ENCODE measurements at places on chromosomes 6 and 20. TPM values are rescaled to one million over a fixed set of nuclear protein-coding genes. Genes with fewer than 3 reads are reported as not detected.

ADGRG6 gene
- total RNA-seq: 1.6 TPM

HEY2 gene
- not detected for total RNA-seq

NHSL1 gene
- 0.13 TPM for total RNA-seq

PDYN gene
- total RNA-seq: not detected

OSER1 gene
- total RNA-seq: 19.9 TPM

CFB gene
- total RNA-seq: 0.58 TPM

MEP1A gene
- total RNA-seq: not detected

- DNase-seq: no peak
Measured at GRCh38 chr20:11166712-11167111, 492.9 kb upstream of the JAG1 start.

GRCh38 chr6:11062083-11062482 is 18.0 kb upstream of the ELOVL2 start:
- DNase-seq: no peak

- no peak for DNase-seq
Measured at GRCh38 chr6:168022488-168023321, 25.2 kb downstream of the KIF25 start.

- DNase-seq: no peak
Measured at GRCh38 chr20:48463916-48464315, 363.9 kb downstream of the PREX1 start.

- DNase-seq: no peak
Measured at GRCh38 chr20:22412977-22413868, 171.1 kb downstream of the FOXA2 start.

DNA sequence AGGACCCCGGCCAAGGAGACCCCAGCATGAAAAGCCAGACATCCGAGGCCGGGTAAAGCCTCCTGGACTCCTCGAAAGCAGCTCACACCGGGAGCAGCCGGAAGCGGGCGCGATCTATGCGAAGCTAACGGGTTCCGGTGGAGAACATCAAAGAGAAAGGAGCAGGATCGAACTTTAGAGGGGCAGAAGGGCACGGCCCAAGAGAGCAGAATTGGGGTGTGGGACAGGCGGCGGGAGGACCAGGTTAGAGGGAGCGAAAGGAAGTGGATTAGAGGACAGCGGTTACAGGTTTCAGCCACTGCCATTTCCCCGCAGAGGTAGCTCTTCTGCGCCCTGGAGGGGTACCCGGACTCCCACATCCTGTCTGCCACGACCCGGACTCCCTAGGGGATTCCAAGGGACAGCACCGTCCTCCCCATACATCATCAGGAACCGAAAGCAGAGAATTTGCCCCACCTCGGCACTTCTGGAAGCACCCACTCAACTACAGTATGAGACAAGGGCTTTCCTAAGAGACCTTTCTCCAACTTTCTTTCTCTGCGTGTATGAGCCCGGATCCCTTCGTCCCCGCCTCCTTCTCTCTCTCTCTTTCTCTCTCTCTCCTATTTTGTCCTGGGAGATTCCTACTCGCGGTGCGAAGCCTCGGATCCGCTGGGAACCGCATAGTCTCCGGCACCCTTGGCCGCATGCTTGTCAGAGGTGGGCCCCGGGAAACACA is 507 bp upstream of the VGLL2 start:
- DNase-seq: no peak

DNA sequence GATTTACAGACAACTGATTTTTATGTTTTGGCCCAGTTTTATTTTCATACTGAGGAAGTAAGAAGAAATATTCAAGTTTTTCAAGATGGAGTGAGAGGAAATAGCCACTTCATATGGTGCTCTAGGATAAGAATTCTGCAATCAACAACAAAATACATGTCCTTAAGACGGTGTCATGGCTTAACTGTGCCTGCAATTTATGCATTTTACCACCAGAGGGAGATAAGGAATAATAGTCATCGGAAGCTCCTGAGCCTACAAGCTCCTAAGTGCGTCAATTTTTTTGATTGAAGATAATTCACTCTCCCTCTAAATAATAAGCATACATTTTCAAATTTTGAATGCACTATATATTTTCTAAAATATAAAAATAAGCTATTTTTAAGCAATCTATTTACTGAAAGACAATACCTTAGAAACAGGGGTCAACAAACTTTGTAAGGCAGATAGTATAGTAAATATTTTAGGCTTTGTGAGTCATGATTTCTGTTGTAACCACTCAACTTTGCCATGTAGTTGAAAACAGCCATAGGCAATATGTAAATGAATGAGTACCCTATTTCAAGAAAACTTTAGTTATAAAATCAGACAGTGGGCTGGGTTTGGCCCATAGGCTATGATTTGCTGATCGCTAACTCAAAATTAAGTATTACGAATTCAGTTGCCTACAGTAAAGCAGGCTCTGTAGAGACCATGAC is 230.9 kb upstream of the DTNBP1 start:
- no peak for DNase-seq

- no peak for DNase-seq
Measured at GRCh38 chr6:95518630-95519227, 58.6 kb upstream of the MANEA start.

DNA sequence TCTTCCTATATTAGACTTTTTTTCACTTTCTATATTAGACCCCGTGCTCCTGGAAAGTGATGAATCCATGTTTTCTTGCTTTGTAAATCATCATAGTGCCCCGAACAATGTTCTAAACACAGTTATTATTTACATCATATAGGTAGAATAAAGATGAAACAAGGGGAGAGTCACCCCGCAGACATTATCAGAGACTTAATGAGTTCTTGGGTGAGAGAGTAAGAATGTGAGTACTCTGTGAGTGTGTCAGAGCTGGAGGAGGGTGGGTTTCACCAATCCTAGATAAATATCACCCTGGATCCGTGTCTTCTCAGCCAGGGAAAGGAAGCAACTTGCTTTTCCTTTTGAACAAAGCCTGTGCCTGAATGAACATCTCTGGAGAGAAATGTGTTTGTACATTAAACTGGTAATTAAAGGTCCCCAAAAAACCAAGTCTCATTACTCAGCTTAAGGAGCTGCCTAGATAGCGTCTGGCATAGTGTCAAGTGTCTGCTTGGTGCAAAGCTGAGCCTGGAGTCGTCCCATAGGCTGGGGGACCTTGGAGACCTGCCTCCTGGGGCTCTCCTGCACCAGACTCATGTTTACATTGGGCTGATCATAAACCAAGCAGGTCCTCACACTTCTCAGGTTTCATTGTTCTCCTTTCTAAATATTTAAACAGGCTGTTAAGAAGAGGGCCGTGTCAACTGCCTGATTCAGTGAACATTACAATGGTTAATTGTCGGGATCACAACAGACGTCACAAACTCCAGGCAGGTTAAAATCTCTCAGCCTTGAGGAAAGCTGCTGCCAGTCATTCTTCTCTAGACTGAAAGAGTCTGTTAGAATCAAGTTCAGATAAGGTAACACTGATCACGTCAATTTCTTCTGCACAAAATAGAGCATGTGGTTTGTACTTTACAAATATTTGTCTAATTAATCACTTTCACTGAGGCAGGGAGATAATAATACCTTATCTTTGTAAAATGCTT is 179.7 kb upstream of the MYLIP start:
- DNase-seq: no peak

GRCh38 chr20:35297155-35297554 is 4.9 kb upstream of the FAM83C start:
- DNase-seq: no peak

DNA sequence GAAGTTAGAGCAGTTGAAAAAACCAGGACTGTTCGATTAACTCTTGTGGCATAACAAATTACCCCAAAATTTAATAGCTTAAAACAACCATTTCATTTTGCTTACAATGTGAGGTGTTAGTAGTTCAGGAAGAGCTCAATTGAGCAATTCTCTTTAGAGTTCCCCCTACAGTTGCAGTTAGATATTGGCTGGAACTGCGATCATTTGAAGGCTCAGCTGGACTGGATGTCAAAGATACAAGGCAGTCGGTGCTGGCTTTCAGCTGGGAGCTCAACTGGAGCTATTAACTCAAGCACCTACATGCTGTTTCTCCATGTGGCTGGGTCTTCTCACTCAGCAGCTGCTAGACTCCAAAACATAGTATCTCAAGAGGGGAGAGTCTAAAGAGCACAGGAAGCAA is 96.0 kb upstream of the LOC128125822 start:
- no peak for DNase-seq

GRCh38 chr6:14453712-14454472 is 336.3 kb downstream of the CD83 start:
- DNase-seq: no peak

DNA sequence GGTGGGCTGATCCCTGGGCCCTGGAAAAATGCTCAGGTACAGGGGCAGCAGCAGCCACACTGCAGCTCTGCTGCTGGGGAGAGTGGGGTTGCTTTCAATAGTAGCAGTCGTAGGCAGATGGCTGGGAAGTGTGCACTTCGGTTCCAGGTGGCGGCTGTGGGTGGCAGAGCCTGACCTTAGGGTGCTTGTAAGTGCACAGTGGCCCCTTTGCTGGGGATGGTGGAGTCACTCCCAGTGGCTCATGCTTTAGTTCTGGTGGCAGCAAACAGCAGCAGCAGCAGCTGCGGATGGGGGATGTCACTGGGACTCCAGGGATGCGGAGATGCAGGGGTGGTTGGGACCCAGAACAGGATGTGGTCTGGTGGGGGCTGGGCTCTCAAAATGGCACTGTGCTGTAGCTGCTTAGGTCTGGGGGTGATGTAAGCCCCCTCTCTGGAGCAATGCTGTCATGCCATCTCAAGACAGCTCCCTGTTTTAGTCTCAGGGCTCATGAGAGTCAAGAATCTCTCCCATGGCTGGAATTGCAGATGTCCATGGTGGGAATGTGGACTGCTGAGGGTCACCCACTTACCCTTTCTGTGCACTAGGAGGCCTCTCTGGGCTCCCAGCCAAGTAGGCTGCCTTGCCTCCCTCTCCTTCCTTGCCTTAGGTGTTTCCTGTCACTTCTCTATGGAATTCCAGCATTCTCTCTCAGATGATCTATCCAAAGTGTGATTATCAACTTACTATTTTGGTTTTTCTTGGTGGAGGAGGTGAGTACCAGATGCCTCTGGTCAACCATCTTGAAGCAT is 146.7 kb upstream of the SLC22A23 start:
- peak; percentile 18 for DNase-seq

DNA sequence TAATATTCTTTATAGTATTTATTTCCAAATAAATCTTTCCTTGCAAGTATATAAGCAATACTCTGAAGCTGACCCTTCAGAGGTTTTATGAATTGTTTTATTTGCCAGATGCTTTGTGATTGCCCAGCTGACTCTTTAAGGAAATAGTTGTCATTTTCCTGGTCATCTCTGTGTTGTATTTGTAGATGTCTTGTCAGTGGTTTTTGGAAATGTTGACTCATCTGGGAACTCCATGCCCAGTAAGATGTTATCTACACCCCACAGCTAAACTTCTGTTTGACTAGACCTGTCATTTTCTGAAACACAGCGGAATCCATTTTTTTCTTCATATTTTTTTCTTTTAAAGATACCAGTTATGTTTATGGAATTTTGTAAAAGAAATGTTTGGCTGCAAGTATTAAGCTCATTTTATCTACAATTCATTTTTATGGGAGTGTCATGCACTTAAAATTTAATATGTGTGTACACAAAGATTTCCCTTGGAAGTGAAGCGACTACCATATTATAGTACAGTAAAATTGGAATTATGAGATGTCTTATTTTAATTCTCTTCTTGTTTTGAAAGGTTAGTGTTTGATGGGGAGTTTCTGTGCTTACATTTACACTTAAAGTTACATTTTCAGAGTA is 491.0 kb downstream of the NKAIN2 start:
- no peak for DNase-seq

DNA sequence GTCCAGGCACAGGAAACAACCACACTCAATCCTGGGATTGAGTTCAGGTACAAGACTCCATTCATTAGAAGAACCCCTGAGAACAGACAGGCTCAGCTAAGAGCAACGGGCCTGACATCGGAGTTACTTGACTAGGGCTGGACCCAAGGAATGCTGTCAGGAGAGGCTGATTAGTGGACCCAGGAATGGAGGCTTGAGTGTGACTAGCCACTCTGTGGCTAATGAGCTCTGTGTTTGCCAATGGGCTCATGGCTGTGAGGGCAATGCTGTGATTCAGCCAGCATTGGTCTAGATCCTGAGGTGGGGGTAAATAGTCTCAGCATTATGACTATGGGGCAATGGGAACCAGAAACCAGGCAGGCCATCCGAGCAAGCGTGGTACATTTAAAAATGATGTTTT is 71.8 kb downstream of the RIOK1 start:
- DNase-seq: no peak

DNA sequence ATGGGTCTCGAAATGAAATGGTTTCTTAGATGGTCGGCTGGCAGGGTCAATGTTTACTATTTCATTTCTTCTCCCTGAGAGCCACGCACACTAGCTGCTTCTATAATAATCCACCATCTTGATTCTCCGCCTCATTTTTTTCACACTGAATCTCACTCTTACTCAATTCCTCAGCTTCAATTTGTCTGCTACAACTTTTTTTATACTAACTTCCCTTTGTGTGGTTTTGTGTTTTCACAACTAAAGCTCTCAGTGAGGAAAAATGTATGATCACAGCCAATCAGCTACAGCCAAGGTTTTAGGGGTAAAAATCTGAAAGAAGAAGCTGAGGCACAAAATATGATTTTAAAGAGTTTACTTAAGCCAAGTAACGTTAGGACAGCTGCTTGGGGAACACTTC is 1309.4 kb downstream of the EPHA7 start:
- no peak for DNase-seq

- no peak for DNase-seq
Measured at GRCh38 chr20:47262008-47262364, 94.5 kb downstream of the ZMYND8 start.

DNA sequence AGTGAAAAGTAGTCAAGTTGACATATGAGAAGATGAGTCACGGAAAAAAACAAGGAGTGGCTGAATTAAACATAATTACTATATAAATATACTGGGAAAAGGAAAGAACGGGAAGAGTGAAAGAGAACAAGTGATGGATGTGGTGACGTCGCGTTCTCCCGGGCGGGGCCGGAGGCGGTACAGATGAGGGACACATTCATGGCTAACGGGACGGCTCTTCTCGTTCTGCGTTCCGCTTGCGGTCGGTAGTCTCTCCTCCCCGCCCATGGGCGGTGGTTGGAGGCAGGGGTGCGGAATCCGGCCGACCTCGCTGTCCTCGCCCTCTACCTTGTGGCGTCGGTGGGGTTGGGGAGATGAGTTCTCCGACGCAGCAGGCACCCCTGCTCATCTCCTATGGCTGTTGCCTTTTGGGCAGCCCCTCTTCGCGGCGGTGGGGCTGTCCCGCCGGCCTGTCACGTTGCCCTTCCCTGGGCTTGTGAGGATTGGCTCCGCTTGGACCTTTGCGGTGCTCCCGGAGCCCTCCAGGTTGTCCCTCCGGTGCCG is 22.5 kb downstream of the HLA-G start:
- peak; percentile 41 for DNase-seq

- peak; percentile 79 for DNase-seq
Measured at GRCh38 chr20:24100370-24101011, 111.9 kb upstream of the GGTLC1 start.

- DNase-seq: no peak
Measured at GRCh38 chr6:110475066-110475653, 1.3 kb downstream of the SLC22A16 start.

GRCh38 chr20:57157106-57157691 is 109.2 kb downstream of the BMP7 start:
- DNase-seq: no peak

GRCh38 chr20:20732641-20733040 is 20.2 kb upstream of the RALGAPA2 start:
- no peak for DNase-seq

GRCh38 chr6:35512006-35512405 is 690 bp downstream of the TULP1 start:
- no peak for DNase-seq

Measured in activated CD8-positive, alpha-beta T cell treated with anti-CD3 and anti-CD28 coated beads, Interleukin-2, amount 10 ng/mL, durations not matched to agents 7 days and 5 days (primary cell).